Coronary artery (tissue), 2 donors: ENCODE measurements at places on chromosomes 3 and 15.

GRCh38 chr15:26176831-26177230 lies 313.7 kb upstream of the ATP10A start:
- DNase-seq: no peak

DNA sequence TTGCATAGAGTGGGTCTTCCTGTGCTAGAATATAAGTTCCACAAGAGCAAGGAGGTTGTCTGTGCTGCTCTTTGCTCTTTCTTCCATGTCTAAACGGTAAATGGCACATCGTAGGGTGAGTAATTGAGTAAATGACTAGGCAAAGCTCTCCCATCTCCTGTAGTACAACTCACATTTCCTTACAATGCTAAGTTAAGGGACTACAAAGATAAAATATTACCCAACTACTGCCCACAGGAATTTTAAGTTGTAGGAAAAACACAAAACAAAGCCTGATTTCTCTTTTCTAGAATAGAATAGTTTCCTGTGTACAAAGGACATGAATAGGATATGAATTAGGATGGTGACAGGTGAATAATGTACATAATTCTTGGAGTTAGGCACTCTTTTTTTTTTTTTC lies 19.9 kb upstream of the LRIG1 start:
- DNase-seq: no peak

- no peak for DNase-seq
Observed at GRCh38 chr3:148089171-148089570, 608.5 kb upstream of the AGTR1 start.

DNA sequence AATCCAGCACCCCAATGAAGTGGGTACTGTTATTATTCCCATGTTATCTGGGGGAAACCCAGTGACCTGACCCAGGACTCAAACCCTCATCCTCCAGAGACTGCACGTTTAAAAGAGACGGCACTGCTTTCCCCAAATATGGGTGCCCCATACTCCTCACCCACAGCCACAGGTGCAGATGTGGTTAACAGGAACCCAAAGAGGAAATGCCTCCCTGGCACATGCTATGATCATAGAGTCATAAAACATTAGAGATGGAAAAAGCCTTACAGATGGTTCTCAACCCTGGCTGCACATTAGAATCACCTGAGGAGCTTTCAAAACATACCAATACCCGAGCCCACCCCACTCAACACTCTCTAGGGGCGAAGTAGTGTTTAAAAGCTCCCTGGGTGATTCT lies 111.5 kb downstream of the SEMA5B start:
- DNase-seq: no peak

DNA sequence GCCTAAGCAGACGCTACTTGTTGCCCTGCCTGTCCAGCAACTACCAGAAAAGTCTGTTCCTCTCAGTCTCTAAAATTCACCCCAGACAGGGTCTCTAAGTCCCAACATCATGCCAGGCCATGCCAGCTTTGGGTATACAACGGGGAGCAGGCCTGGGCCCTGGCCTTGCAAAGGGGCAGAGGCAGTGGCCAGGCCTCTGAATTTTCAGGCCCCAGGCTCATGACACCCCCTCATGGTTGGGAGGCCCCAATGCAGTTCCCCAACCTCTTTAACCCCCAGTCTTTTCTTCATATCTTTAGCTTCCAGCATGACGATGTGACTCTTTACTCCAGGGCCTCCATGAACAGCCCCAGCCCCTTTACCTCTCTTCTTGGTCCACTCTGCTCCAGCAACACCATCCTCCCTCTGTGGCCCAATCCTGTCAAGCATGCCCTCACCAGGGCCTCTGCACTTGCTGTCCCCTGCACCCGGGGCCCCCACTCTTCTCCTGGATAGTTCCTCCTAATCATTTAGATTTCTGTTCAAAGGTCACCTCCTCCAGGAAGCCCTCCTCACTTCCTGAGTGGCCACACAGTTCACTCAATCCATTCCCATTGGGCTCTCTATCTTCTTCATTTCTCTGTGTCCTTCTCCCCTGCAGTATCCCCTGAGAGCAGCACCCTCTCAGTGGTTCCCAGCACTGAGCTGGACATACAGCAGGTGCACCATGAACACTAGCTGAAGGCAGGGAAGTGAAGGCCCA lies 4.8 kb downstream of the IQSEC1 start:
- DNase-seq: no peak

DNA sequence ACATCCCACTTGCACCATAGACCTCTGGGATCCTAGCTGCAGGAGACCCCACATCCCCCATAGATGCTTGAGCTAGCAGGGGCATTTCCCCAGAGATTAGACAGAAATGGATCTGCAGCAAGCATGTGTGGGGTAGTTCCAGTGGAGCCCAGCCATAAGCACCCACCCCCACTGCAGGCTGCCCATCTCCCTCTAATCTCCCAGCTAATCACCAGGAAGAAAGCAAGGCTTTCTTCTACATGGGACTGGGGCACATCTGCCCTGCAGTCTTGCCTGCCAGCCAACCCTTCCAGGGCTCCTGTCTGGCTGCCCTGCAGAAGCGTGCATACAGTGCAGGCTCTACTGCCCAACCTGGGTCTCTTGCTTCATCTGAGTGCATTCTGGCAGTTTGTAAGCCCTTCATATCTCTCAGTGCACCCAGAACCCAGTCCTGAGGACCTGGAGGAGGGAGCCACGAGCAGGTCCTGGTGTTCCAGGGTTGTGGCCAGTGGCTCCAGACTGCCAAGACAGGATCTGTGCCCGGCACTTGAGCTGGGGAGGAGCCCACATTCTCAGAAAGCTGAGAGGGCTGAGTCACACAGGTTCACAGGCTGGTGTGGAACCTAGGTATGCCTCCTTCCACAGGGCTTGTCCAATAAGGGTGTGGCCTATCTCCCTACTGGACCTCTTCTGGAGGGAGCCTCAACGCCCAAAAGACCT lies 49.9 kb upstream of the IGSF11 start:
- DNase-seq: no peak

DNA sequence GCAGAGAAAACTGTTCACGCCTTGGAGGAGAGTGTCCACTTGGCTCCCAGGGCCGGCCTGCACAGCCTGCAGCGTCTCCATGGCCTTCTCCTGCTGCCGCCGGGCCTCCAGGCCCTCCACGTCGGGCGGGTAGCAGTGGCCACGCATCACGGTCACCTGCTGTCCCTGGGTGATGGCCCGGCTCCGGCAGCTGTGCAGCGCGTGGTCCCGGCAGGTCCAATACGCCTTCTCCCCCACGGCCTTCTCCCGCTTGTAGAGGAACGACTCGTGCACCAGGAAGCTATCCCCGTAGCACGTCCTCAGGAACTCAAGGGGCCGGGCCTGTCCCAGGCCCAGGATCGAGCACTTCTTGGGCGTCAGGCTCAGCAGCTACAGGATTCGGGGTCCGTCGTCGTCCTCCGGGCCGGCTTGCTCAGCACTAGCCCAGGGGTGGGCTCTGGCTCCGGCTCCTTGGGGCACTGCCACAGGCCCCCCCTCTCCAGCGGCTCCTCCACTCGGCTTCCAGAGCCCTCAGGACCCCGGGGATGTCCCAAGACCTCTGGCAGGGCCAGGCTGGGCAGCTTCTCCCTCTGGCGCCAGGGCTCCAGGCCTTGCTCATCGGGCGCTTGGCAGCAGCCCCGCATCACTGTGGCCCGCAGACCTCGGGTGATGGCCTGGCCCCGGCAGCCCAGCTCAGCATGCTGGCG lies 83.6 kb upstream of the FXR1 start:
- no peak for DNase-seq

GRCh38 chr3:10983219-10983916 lies 9.2 kb upstream of the SLC6A1 start:
- no peak for DNase-seq

DNA sequence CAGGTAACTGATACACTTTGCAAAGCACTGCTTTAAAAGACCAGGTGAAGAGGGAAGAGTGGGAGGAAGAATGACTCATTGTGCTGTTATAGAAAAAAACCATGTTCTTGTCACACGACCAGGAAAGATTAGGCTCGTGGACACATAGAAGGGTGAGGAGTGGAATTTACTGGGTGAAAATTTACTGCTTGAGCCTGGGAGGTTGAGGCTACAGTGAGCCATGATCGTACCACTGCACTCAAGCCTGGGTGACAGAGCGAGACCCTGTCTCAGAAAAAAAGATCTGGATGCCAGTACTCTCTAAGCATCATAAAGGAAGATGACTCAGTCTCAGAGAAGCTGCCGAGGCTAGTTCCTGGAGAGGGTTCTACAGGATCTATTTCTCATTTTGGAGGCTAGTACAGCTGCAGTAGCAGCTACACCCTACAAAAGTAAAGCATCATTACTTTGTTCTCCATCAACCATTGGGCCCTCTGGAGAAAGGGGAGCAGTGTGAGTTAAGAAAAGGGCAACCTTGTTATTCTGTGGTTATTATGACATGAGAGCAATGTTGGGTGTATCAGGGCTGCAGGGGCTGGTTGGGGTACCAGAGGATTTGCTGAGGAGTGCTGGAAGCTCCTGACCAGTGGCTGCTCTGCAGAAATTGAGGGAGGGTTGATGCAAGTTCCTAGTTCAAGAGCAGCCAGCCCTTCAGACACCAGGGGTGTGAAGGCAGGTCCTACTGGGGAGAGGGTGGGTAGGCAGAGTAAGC lies 75.4 kb downstream of the CMTM8 start:
- no peak for DNase-seq

DNA sequence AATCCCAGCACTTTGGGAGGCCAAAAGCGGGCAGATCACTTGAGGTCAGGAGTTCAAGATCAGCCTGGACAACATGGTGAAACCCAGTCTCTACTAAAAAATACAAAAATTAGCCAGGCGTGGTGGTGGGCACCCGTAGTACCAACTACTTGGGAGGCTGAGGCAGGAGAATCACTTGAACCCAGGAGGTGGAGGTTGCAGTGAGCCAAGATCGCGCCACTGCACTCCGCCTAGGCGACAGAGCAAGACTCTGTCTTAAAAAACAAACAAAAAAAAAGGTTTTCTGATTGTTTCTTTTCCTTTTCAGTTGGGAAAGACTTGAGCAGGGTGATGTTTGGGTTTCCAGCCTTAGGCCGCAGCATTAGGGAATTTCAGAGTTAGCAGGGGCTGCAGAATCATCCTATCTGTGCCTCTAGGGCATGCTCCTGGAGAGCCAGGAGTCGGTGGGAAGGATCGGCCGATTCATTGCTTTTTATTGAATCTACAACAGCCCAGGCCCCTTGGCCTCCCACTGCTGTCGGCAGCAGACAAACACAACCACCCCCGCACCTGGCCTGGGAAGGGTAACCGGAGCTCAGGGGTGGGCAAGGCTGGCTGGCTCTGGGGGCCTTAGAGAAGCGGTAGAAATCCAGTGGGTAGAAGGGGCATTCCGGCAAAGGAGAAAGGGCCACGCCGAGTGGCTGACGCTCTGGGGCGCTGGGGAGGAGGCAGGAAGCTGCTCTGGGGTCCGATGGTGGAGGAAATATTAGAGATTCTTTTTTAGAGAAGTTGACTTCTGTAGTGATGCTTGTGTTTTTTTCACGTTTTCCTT lies 6.3 kb downstream of the CHAC1 start:
- no peak for DNase-seq

GRCh38 chr3:102745881-102746280 lies 311.1 kb downstream of the ZPLD1 start:
- no peak for DNase-seq

- no peak for DNase-seq
Observed at GRCh38 chr3:14507757-14508504, 32.2 kb downstream of the GRIP2 start.

DNA sequence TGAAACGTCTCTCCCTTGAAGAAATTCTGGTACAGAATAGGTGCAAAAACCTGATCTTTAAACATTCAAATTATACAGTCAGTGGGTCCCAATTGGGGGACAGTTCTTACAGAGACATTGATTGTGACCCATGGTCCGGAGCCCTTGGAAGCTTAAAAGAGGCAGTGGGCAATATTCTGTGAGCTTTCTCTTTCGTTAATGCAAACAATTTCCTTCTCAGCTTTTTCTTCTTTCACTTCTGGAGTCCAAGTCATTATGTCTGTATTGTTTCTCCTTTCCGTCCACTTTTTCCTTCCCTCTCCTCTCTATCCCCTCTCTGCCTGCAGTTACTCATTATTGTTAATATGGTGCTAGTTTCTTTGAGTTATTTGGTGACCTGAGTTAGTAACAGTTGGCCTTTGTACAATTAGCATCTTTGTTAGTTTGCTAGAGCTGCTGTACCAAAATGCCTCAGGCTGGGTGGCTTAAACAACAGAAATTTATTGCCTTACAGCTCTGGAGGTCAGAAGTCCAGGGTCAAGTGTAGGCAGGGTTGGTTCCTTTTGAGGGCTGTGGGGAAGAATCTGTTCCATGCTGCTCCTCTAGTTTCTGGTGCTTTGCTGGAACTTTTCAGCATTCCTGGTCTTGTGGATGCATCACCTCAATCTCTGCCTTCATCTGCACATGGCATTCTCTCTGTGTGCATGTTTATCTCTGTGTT lies 102.6 kb downstream of the GMPS start:
- DNase-seq: no peak

DNA sequence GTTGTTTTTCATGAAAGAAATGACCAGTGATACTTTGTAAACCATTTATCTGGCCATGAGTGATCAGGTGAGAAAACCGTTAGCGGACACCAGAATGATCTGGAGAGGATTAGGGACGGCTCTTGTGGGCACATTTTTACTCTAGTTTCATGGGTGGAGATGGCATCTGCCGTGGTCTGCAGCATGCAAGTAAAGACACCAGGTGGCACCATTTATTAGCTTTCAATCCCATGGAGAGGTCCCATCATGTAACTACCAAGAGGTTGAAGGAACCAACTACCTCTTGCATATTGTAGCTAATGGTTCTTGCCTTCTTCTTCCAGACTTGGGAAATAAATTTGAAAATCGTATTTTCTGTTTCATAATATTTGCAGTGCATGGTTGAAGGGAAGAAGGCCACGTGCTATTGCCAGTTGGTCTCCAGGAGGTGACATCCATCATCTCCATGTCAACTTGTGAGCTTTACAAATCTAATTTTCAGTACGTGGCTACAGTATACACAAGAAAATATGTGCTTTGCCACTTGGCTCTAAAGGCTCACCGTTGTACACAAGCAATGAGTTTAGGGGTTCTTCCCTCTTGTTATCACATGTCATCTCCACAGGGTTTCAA lies 1.5 kb upstream of the MAPKBP1 start:
- no peak for DNase-seq

DNA sequence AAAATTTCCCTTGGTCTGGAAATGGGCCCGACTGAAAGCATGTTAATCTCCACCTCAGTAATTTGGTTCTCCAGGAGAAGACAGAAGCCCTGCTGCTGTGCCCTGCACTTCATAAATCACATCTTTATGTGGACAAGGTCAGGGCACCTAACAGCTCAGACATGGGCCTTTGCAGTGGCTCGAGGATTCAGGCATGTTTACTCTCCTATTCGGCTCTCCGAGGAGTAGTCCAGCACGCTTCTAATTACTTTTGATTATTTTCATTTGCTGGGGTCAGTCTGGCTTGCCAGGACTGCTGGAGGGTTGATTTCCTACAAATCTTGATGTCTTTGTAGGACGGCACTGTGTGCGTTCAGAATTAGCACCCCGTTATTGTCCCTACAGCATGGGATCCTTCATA lies 511.2 kb downstream of the MECOM start:
- DNase-seq: no peak

DNA sequence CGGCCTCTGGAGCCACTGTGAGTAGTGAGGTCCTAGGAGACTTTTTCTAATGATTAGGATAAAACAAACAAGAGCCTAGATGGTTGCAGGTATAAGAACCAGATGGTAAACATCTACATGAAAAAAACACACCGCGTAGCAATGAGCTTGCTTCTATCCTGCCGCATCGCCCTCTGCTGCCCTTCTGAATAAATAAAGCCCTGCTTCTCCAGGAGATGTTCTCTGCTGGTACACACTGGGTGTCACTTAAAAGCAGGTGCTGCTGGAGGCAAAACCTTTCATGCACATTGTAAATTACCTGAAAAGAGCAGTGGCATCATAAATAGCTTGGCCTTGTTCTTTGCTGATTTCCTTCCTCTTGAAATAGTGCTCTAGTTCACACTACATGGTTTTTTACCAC lies 164.4 kb upstream of the TOPAZ1 start:
- no peak for DNase-seq
